ENCODE measurements at places on chromosomes 16 and 17.

GRCh38 chr16:22370038-22370820 lies 4.2 kb downstream of the CDR2 start:
- DNase-seq = no peak

DNA sequence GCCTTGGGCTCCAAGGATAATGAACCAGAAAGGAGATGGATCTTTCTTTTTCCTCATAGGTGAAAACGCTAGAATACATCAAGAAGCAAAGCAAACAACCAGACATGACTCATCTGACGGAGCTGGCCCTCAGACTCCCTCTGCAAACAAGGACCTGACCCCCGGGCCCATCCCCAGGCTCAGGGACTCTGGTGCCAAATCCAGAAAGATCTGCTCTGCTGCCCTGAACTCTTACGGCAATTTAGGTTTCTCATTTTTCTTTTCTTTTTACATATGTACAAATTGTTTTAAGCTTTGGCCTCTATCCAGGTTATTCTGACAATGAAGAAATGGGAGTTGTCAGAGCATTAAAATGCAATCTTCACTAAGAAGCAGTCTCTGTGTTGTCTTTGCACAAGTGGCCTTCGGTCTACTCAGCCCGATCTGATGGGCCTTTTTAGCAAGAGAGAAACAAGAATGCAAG lies 17.7 kb downstream of the KNOP1 start:
- DNase-seq = no peak

- DNase-seq = no peak
Observed at GRCh38 chr17:9177212-9177611, 155.9 kb downstream of the NTN1 start.

GRCh38 chr16:87764600-87765472 lies 950 bp downstream of the KLHDC4 start:
- DNase-seq = no peak

- DNase-seq = no peak
Observed at GRCh38 chr17:50420419-50421112, 5.5 kb upstream of the ACSF2 start.

- no peak for DNase-seq
Observed at GRCh38 chr17:81249223-81250040, 10.3 kb downstream of the NDUFAF8 start.

GRCh38 chr16:74998481-74999218 lies at the start of gene ZNRF1:
ZNRF1 (plus strand) TSS chr16:74999024; CDS start chr16:74999672, 648 bp downstream.
- DNase-seq = peak; percentile 82

DNA sequence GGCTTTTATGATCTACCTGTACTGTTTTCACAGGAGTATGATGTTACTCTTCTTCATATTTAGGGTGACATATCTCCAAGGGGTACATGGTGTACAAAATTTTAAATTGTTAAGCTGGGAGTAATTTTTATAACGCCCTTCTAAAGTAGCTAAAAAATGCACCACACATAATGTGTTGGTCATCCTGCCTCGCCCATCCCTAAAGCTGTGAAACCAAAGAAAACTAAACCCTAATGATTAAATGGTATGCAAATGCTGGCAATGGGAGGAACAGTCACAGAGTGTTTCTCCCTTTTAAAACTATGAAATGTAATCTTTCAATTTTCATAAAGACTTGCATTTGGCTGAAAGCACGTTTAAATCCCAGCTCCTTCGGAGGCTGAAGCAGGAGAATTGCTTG lies 2.0 kb upstream of the KRT24 start:
- no peak for DNase-seq

- no peak for DNase-seq
Observed at GRCh38 chr17:58913552-58913951, 157.9 kb downstream of the PPM1E start.

DNA sequence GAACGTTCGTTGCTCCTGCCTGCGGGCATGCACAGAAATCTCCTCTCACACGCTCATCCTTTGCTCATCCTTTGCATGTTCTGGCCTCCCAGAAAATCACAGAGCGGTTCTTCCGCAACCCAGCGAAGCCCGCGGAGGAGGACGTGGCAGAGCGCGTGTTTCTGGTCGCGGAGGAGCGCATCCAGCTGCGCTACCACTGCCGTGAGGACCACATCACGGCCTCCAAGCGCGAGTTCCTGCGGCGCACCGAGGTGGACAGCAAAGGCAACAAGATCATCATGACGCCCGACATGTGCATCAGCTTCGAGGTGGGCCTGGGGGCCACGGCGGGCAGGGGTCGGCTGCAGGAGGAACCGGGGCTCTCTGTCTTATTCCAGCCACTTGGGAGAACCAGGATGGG lies 9.6 kb upstream of the KATNB1 start:
- DNase-seq = no peak

- DNase-seq = no peak
Observed at GRCh38 chr17:12867726-12868125, 78.4 kb downstream of the ARHGAP44 start.

DNA sequence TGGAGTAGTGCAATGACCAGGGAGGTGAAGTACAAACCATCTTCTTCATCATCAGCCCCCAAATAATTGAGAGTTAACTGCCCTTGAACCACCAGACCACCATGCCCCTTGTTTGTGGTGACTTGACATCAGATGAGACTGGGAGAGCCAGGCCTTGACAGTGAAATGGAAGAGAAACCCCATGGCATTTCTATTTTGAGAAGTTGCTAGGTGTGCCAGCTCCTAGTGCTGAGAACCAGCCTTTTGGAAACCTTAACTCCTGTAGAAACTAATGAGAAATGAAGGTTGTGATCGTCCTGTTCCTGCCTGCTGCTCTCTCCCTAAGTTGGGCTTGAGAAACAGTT lies 2.8 kb downstream of the TMEM94 start:
- DNase-seq = no peak

GRCh38 chr17:12521416-12521815 lies 144.3 kb upstream of the MYOCD start:
- no peak for DNase-seq

- no peak for DNase-seq
Observed at GRCh38 chr17:56707312-56708219, 114.1 kb downstream of the NOG start.

DNA sequence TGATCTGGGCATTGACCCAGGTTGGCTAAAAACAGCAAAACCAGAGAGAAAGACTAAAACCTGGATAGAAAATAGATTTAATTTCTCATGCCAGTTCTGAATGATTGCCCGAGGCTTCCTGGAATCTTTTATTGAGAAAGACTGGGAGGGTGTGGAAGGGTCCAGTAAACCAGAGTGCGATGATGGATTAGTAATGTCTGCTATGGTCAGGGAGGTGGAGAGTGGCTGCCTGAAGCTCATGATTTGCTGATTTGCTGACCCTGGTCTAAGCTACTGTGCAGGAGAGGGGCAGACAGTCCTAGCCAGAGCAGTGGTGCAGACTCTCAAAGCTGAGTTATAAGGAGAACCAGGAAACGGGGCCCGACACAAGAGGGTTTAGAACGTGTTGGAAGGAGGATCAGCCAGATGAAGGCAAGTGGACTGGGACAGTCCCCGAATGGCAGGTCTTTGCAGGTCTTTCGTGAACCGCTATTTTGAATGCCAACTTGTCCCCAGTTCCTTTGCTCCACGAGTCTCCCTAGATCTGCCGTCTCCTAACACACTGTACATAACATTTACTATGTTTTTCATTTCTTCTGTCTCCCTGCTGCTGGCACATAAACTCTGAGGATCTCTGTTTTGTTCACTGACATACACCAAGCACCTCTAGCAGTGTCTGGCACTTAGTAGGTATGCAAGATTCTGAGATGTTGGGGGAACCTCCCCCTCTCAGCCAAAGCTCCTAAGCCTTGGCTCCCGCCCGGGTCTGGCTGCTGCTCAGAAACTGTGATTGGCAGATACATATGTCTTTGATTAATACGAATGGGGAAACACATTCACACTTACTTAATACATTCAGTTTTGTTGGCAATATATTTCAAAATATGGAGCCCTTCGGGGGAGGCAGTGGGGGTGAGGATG lies 237.3 kb upstream of the TNRC6C start:
- DNase-seq = no peak

DNA sequence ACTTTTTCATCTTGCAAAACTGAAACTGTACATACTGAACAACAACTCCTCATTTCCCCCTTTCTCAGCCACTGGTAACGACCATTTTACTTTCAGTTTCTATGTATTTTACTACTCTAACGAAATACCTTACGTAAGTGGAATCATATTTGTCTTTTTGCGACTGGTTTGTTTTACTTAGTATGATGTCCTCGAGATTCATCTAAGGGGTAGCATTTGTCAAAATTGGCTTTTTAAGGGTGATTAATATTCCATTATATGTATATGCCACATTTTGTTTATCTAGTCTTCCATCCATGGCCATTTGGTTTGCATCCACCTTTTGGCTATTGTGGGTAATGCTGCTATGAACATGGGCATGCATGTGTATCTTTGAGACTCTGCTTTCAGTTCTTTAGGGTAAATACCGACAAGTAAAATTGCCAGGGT lies 10.4 kb downstream of the KPNB1 start:
- no peak for DNase-seq

GRCh38 chr16:1543085-1543896 lies 9.8 kb downstream of the TMEM204 start:
- DNase-seq = peak; percentile 94

- no peak for DNase-seq
Observed at GRCh38 chr17:32356750-32357149, 6.8 kb downstream of the ZNF207 start.

GRCh38 chr17:77768248-77768852 lies 190.2 kb upstream of the TNRC6C start:
- DNase-seq = no peak

DNA sequence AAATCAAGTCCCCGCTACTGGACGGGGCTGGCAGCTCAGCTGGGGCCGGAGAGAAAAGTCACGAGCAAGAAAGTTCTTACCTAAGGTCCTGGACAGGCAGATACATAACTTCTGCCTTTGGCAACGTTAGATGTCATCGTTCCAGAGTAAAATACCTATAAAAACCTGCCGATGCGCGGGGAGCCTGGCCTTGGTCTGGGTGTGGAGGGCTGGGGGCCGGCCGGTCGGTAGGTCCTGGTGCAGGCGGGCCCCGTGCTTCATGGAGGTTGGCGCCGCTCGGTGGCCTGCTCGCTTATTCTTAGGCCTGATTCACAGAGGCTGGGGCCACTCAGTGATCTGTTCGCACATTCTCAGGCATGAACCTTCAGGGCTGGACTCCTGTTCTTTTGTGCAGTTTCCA lies 33.7 kb upstream of the ZNF750 start:
- DNase-seq = no peak

- no peak for DNase-seq
Observed at GRCh38 chr16:16052916-16053315, 103.5 kb downstream of the ABCC1 start.

DNA sequence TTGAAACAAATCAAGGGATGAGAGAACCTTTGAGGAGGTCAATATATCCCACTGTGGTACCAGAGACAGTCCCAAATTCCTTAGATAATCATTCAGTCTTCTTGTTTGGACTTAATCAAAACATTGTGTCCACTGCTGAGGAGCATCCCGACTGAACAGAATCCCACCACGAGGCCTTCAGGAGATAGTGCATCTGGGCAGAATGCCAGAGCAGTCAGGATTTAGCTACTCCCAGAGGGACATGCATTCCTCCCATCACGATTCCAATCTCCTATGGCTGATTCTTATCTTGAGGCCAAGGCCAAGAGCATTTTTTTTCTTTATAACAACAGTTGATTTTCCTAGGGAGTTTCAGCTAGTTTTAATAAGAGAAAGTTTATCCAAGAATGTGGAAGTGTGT lies 87.4 kb upstream of the COX10 start:
- no peak for DNase-seq

- DNase-seq = no peak
Observed at GRCh38 chr17:39196808-39197291, 619 bp downstream of the CACNB1 start.

- DNase-seq = no peak
Observed at GRCh38 chr17:55228683-55229192, 36.0 kb upstream of the HLF start.

GRCh38 chr16:17213025-17213424 lies 257.7 kb downstream of the XYLT1 start:
- DNase-seq = no peak

- no peak for DNase-seq
Observed at GRCh38 chr16:49489686-49490320, 116.2 kb downstream of the C16orf78 start.

DNA sequence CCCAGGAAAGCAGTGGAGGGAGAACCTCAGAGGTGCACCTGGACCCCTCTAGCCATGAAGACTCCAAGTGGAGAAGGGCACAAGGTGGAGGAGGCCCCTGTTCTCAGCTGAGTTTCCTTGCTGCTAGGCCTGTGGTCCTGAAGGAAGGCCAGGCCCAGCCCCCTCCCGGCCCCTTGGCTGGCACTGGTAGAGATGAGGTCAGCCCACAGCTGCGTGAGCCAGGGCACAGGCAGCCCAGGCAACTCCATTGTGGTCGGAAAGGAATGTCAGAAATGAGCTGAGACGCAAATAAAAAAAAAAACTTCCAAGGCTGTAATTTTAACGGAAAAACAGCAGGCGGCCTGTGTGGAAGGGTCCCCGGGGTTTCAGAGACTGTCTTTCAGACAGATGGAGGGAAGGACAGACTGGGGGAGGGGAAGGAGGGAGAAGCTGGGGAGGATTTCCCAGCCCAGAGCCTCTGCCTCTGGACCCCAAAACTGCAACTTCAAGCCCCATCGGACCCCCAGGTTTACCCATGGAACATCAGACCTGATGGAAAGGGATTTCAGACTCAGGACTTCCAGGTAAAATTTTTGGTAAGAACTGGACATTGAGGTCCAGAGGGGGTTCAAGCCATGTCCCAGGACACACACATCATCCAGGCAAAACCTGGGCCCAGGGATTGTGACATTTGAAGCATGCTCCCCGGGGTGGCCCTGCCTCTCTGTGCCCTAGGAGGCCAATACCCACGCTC lies 25.6 kb upstream of the MRPS23 start:
- peak; percentile 90 for DNase-seq

GRCh38 chr16:59601452-59601851 lies 867.3 kb upstream of the GOT2 start:
- DNase-seq = no peak

DNA sequence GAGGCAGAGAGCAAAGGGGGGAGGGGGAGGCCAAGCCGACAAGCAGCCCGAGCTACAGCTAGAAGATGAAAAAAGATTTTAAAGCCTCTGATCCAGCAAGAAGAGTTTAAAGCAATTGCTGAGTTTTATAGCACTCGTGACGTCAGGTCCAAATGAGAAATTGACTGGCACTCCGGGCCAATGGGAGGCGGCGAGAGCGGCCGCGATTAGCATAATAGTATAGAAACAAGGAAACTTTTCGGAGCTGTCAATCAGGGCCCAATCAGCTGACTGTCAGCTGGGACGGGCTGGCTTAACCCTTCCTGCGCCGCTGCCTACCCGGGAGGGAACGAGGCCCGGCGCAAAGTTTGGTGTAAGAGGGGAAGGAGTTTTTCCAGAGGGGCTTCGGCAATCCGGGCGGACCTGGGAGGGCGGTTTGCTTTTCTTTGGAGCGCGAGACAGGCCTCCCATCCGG lies at the start of gene MAF:
Gene MAF (minus strand): TSS at position 100 of the 454 bp plus-strand sequence. CDS start 835 bp downstream, outside the sequence.
- DNase-seq = peak; percentile 76

- DNase-seq = no peak
Observed at GRCh38 chr16:72168365-72168764, 3.6 kb downstream of the PMFBP1 start.
